MM.1S (cell line): ENCODE measurements at places on chromosomes 4 and X.

DNA sequence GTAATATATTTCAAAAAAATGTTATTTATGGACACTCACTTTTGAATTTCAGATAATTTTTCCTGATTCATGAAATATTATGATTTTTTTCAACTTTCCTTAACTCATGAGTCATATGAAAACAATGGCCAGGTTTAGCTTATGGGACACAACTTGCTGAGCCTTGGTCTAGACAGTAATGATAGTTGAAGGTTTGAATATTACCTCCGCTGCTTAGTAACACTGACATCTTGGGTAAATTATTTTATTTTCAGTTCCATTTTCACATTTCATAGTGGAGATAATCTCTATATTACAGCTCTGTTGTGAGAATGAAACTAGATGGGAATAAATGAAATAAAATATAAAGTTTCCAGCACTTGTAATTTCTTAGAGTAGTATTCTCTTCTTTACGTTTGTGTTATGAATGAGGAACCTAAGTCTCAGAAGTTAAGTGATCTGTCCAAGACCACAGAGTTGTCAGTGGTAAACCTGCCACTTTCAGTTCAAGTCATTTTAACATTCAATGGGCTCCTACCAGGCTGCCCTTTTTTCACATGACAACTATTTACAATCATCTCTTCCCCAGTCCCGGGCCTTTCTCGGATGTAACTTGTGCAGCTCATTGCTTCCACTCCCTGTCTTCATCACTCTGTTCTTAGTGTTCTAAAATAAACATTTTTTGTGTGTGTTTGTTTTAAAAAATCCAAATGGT, 46.8 kb upstream of the GC start:
- no peak for DNase-seq

DNA sequence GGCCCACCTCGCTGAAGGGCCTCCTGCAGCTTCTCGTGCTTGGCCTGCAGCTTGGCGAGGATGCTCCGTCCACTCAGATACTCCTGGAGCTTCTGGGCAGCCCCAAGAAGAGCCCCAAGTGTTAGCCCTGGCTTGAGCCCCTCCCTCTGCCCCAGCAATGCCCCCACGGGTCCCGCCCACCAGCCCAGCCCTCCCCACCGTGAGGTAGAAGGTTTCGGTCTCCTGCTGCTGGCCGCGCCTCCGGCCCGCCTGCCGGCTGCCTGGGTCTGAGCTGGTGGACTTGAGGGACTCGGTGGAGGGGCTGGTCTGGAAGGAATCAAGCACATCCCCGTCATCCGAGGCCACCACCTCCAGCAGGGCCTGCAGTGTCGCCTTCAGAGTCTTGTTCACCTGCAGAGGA, 8.7 kb downstream of the AVPR2 start:
- no peak for DNase-seq

DNA sequence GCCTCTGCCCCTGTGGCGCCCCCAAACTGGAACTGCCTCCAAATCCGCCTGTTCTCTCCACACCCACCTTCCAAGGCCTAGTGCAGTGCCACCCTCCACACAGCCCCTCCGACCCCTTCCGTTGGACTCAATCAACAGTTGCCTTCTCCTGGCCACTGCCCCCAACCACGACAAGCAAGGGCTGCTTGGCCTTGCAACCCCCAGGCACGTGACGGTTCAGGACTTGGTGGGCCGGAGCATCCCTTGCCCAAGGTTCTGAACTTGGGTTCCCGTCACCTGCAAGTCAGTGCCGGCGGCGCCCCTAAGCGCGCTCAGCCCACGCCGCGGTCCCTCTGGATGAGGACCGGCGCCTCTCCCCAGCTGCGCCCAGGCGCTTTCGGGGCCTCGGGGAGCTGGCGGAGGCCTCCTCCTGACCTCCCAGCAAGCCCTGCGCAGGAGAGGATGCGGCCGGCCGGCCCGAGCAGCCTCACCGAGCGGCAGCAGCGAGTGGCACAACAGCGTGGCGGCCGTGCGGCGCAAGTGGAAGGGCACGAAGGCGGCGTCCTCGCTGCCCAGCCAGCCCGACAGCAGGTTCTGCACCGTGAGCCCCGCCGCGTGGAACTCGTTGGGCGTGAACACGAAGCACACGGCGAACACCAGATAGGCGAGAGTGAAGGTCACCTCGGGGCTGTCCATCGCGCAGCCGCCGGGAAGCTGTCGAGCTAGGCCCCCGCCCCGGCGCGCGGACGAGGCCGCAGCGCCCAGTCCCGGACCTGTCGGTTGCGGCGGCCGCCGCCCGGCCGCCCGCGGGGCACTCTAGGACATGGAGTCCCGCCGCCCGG, 750 bp downstream of the TMEM129 start:
- DNase-seq, result peak; percentile 64

DNA sequence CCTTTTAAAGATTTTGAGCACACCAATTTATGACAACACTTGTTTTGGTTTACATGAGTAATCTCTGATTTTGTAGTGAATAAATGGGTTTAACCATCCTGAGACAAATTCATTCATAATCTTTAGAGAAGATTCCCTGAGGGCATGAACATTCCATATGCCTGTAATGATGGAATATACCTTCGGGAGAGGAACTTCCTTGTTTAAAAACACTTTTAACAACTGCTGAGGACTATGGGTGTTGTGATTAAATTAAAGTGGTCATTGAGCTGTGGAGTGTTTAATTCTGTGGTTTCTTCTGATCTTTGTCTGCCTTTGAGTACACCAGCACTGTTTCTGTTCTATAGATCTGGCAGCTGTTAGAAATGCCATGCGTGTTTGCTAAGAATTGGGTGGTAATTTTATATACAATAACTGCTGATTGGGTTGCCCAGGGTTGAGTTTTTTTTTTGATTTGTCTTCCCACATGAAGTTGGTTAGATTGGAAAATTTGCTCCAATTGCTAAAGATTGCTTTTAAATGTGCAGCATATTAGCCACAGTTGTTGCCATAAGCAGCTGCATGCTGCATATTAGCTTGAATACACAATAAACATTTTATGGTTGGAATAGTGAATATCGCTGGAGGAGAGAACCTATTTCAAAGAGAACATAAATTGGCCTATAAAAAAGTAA, 86.8 kb downstream of the DCLK2 start:
- DNase-seq, result no peak

- DNase-seq, result peak; percentile 81
These were observed 145.5 kb downstream of the NWD2 start for GRCh38 chr4:37389967-37390580.

GRCh38 chr4:112288455-112288854, 2.8 kb upstream of the TIFA start:
- peak; percentile 74 for DNase-seq

- no peak for DNase-seq
These were observed 34.3 kb downstream of the ATP10D start for GRCh38 chr4:47519239-47519883.

- no peak for DNase-seq
These were observed 26.8 kb downstream of the SH3TC1 start for GRCh38 chr4:8225706-8226443.

- DNase-seq, result no peak
These were observed 382.6 kb upstream of the NOCT start for GRCh38 chr4:138632856-138633579.

DNA sequence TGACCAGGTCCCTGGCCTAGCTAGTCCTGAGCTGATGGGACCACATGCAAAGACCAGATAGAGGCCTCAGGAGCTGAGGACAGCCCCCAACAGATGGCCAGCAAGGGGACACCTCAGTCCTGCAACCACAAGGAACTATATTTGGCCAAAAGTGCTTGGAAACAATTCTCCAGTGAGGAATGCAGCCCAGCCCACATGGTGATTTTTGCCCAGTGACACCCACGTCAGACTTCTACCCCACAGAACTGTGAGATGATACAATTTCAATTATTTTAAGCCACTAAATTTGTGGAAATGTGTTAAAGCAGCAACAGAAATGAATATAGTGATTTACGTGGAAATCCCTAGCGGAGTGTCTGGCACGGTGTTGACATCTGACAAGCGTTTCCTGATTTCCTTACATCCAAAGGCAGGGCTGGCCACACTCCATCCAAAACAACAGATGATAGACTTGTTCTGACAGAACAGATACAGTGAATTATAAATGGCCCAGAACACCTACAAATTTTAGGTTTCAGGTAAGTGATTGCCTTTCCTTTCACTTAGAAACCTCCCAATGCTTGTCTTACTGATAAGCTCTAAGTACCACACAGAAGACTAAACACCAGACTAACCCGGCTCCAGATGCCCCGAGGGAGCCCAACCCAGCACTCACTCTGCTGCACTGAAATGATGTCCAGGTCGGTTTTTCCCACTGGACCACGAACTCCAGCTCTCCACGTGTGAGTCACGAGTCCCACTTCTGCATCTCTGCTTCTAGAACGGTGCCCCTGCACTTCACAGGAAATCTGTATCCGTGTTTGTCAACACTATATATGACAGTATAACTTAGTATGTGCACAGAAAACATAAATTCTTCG, 5.8 kb downstream of the AFAP1 start:
- no peak for DNase-seq

GRCh38 chr4:113783701-113784100, 22.2 kb upstream of the CAMK2D start:
- no peak for DNase-seq

DNA sequence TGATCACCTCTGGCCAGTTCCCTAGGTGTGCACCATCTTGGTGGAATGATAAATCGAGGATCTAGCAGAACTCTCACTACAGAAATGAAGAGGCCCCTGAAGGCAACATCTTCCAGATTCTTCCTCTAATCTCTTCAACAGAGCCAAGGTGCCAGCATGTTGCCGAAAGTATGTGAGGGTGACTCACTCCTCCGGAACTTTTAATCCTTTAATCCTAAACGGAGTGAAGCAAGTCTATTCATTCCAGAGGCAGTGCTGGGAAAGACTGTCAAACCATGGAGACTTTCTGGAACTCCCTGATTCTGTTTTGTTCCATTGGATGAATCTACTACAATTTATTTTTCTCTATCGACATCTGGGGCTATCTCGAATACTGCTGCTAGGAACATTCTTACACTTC, 68.7 kb downstream of the SUPT20HL2 start:
- no peak for DNase-seq

DNA sequence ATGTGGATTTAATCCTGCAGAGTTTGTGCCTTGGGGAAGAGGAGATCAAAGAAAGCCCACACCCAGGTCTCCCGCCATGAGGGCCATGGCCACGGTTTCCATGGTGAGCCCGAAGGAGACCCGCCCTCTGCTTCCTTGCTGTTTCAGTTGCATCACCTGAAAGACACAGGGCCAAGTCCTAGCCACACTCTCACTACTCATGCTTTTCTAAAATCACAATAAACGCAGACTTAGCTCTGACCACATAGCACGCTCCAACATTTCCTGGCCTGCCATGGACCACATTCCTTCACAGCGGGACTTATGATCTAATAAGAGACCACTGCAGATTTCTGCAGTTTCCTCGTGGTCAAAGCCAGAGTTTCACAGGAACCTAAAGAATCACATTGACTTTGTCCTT, 426.0 kb upstream of the NR3C2 start:
- no peak for DNase-seq

DNA sequence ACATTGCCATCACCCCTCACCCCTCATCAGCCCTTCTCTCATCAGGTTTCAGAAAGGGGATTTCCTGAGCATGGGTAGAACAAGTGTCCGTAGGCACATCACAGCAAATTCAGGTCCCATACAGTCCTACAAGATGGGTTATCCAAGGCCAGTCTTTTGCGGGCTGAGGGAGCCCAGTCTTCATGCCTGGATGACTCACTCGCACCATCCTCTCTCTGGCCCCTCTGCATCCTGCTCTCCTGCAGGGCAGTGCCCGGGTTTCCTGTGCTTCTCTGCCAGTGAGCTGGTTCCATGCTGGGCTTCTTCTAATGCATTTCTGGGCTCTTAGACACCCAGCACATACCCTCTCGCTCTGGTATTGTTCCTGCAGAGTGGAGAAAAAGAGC, 7.3 kb upstream of the INTS6L start:
- DNase-seq, result no peak

DNA sequence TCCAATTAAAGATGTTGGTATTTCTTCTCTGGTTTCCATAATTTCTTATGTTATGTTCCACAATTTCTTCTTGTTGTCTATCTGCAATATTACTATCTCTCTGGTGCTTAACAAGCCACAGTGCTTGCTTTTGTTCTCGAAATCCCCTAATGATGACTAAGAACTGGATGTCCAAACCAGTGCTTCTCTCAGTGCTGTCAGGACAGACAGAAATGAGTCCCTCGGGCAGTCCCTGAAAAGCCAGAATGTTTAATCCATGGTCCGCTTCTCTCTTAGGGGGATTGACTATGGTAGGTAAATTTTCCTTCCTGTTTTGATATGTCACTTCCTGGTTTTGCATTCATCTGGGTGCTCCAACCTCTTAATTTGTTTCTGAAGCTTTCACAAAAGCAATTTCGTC, 321.6 kb upstream of the PCDH10 start:
- no peak for DNase-seq

DNA sequence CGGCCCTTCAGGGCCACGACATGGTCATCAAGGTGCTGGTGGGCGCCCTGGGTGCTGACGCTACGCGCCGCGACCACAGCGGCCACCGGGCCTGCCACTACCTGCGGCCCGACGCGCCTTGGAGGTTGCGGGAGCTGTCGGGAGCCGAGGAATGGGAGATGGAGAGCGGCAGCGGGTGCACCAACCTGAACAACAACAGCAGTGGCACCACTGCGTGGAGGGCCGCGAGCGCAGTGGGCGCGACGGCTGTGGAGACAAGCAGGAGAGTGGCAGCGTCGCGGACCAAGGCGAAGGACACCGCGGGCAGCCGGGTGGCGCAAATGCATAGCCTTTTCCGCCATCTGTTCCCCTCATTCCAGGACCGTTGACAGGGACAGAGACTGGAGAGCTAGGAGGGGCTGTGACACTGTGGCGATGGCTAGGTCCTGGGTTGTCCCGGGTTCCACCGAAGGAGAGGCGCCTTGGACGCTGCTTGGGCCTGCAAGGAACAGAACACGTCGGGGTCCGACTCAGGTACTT, 919 bp downstream of the SOWAHD start:
- no peak for DNase-seq

DNA sequence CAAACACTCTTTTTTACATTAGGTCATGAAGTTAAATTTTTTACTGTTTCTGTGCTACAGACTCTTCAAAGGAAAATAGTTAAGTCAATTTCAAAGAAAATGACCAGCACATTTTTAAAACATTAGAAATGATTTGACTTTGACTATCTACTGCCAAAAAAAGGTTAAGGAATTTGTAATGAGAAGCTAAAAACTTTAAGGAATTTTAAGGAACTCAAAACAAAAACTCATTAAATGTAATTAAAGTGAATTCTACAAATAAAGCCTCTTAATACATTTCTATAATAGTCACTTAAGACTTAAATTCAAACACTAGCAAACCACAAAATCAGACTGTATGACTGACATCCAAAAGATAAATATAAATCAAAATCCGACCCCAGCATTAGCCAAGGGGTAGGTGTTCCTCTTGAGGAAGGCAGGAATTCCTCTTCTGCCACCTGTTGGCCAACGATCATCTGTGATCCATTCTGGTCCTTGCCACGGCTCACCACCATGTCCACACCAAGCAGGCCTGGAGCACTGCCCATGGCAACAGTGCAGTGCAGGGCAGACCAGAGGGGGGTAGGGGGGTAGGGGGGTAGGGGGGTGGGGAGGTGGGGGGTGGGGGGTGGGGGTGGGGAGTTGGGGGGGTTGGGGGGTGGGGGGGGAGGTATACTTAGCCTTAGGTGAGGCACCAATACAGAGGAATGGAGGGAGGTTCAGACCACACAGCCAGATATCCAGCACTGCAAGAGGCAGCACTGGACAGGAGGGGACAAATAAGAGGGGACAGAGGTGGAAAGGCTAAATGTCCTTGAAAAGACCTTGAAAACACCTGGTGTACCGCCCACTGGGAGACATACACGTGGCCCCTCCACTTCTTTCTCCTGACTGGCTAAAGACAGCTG, 287.4 kb downstream of the CHIC1 start:
- peak; percentile 50 for DNase-seq

GRCh38 chr4:1171311-1172227, 814 bp downstream of the SPON2 start:
- no peak for DNase-seq
